ENCODE measurements at places on chromosomes 7 and 10. TPM values are rescaled to one million over a fixed set of nuclear protein-coding genes. Genes with fewer than 3 reads are reported as not detected.

Gene HMX2
- total RNA-seq: not detected

Gene PLXDC2
- total RNA-seq: 33.4 TPM

- H3K4me3 ChIP-seq: no peak overlapping the region
- H3K4me1 ChIP-seq: peaks cover 30% of the 10 kb centered on the region
- no peaks in the 10 kb centered on the region for H3K27me3 ChIP-seq
- H3K27ac ChIP-seq: no peak overlapping the region
Measured at GRCh38 chr10:110142965-110143364, 64.4 kb upstream of the MXI1 start.

DNA sequence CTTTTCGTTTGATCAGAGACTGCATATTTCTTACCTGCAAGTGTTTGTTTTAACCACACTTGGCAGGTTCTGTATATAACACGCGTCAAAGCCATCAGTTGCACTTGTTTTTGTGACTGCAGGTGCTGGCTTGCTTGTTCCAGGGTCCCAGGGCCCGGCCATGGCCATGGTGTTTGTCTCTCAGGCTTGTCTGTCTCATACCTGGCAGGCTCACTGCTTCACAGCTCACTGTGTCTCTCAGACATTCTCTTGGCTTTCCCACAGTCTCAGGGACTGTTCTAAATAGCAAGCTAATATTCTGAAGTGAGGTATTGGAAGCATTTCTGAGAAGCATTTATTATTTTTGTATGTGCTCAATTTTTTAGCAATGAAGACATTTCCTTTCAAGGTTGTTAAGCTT, 46.9 kb downstream of the GPR141 start:
- H3K36me3 ChIP-seq: no peaks in the 10 kb centered on the region
- no peaks in the 10 kb centered on the region for H3K27me3 ChIP-seq
- no peak for DNase-seq
- no peak overlapping the region for H3K27ac ChIP-seq

GRCh38 chr7:149316606-149317005, 54.6 kb downstream of the ZNF783 start:
- H3K27ac ChIP-seq: no peak overlapping the region
- no peaks in the 10 kb centered on the region for H3K36me3 ChIP-seq
- H3K4me3 ChIP-seq: no peak overlapping the region
- DNase-seq: no peak

- H3K4me3 ChIP-seq: no peak overlapping the region
- no peak overlapping the region for H3K27ac ChIP-seq
- no peak for DNase-seq
- H3K27me3 ChIP-seq: no peaks in the 10 kb centered on the region
- peaks cover 17% of the 10 kb centered on the region for H3K36me3 ChIP-seq
Measured at GRCh38 chr10:28151636-28152035, 151.2 kb downstream of the MPP7 start.

- no peak overlapping the region for H3K4me3 ChIP-seq
- H3K27ac ChIP-seq: no peak overlapping the region
- no peak for DNase-seq
- no peaks in the 10 kb centered on the region for H3K36me3 ChIP-seq
- peaks cover 5% of the 10 kb centered on the region for H3K4me1 ChIP-seq
Measured at GRCh38 chr7:132065989-132066603, 509.7 kb upstream of the PODXL start.

- no peaks in the 10 kb centered on the region for H3K4me1 ChIP-seq
- no peak overlapping the region for H3K4me3 ChIP-seq
- H3K36me3 ChIP-seq: peaks cover 30% of the 10 kb centered on the region
- H3K27ac ChIP-seq: no peak overlapping the region
- H3K27me3 ChIP-seq: no peaks in the 10 kb centered on the region
Measured at GRCh38 chr10:404346-404745, 269.1 kb downstream of the ZMYND11 start.

- H3K27me3 ChIP-seq: no peaks in the 10 kb centered on the region
- no peaks in the 10 kb centered on the region for H3K36me3 ChIP-seq
- H3K27ac ChIP-seq: peak overlapping the region; percentile 58
- H3K4me3 ChIP-seq: no peak overlapping the region
Measured at GRCh38 chr10:88232983-88233543, 350.1 kb downstream of the RNLS start.

DNA sequence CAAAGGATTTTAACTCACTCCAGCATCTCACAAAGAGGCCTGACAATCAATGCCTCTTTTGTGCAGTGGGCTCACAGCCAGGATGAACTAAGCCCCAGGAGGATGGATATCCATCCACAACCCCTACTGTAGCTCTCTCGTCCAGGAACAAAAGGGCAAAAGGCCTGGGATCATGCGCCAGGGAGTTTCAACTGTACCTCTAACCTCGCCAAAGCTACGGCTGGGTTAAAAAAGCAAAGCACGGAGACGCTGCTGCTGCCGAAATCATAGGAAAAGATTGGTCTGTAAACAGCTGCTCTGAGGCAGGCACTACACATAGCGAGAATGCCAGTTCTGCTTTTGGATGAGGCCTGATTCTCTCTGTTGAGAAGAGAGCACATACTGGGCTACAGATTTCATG, 32.1 kb downstream of the VSTM4 start:
- H3K4me1 ChIP-seq: peaks cover 27% of the 10 kb centered on the region
- no peaks in the 10 kb centered on the region for H3K27me3 ChIP-seq
- H3K27ac ChIP-seq: no peak overlapping the region
- no peak overlapping the region for H3K4me3 ChIP-seq
- H3K36me3 ChIP-seq: no peaks in the 10 kb centered on the region

- H3K27ac ChIP-seq: no peak overlapping the region
- no peaks in the 10 kb centered on the region for H3K27me3 ChIP-seq
- no peaks in the 10 kb centered on the region for H3K4me1 ChIP-seq
- H3K36me3 ChIP-seq: no peaks in the 10 kb centered on the region
- DNase-seq: no peak
Measured at GRCh38 chr10:34826221-34826620, 11.1 kb upstream of the PARD3 start.
